ENCODE measurements at places on chromosomes 11 and 22. TPM values are rescaled to one million over a fixed set of nuclear protein-coding genes. Genes with fewer than 3 reads are reported as not detected.

The OR5P2 gene
- total RNA-seq = 0.28 TPM

The COA4 gene
- 78.0 TPM for total RNA-seq

The MIAT gene
- 0.54 TPM for total RNA-seq

The ARHGEF17 gene
- 21.7 TPM for total RNA-seq

The APOA1 gene
- 0.56 TPM for total RNA-seq

The OR52H1 gene
- 0.28 TPM for total RNA-seq

The TMEM41B gene
- 36.7 TPM for total RNA-seq

The SF1 gene
- total RNA-seq = 76.1 TPM

The CRYBB2 gene
- total RNA-seq = not detected

The IRAG1 gene
- total RNA-seq = 21.1 TPM

The OR51E2 gene
- total RNA-seq = 0.72 TPM

The OR51B5 gene
- 0.54 TPM for total RNA-seq

Data from IMR-90 (cell line).